H54 (cell line): ENCODE measurements at places on chromosomes 3 and 15.

GRCh38 chr3:161355508-161355907 is 15.8 kb downstream of the SPTSSB start:
- no peak for DNase-seq

- peak; percentile 6 for DNase-seq
These were observed 58.7 kb downstream of the CD200 start for GRCh38 chr3:112391648-112392047.

DNA sequence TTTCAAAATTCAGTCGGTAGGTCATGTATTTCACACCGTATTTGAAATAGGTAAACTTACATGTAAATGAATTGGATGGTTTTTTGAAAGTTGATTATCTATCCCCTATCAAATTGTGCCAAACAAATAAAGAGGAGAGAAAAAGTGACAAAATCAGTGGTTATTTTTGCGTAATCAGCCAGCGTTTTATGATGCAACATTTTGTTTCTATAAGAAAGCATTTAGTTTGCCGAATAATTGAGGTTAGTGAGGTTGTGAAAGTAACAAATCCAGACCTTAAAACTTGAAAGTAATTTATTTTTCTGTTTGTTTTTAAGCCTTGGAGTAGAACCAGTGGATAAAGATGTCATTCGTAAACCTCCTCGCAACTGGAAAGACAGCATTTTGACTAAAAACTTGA is 29.3 kb downstream of the ASTE1 start:
- no peak for DNase-seq

- no peak for DNase-seq
These were observed 73.2 kb upstream of the HEG1 start for GRCh38 chr3:125128861-125129501.

- DNase-seq, result peak; percentile 76
These were observed 1.6 kb upstream of the TEX264 start for GRCh38 chr3:51669241-51670052.
